ENCODE measurements at places on chromosomes 2 and 18. TPM values are rescaled to one million over a fixed set of nuclear protein-coding genes. Genes with fewer than 3 reads are reported as not detected.

DNA sequence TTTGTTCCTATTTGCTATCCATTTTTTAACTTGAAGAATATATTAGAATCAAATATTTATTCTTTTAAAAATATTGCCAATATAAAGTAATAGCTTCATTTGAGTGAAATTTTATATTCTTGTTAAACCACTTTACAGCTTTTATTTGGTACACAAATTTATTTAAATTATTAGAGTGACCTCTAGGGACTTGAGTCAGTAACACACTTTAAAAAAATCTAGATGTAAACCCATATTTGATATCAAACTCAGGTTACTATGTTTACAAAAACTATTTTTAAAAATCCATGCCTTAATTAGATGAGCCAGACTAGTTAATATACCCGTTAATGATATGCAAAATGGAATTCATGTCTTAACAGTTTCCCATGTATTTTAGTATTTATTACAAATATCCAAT, 134.6 kb downstream of the MAP4K4 start:
- peak; percentile 43 for DNase-seq

GRCh38 chr2:25699216-25699615, 25.8 kb upstream of the DTNB start:
- no peak for DNase-seq

GRCh38 chr2:81283081-81283480, 978.5 kb upstream of the LRRTM1 start:
- DNase-seq, result no peak

GRCh38 chr2:15313657-15314056, 247.5 kb downstream of the NBAS start:
- peak; percentile 52 for DNase-seq

DNA sequence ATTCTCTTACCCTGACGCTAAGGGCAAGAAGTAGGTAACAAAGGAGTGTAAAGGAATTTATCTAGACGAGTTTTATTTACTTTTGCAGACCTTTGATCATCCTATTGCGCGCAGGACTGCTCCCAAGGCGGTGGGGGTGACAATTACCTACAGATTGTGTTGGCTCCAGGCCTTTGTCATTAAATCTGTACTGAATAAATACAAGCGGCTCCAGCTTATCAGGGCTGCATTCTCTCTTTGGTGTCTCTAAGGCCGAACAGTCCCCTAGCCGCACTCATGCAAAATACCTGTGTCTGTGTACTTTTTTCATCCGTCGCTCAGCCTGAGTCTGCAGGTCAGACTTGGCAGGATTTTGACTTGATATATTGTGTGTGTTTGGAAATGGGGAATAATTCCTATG, 57.9 kb upstream of the DYSF start:
- no peak for DNase-seq

GRCh38 chr2:27723372-27724144, 48.0 kb upstream of the MRPL33 start:
- DNase-seq, result peak; percentile 82

DNA sequence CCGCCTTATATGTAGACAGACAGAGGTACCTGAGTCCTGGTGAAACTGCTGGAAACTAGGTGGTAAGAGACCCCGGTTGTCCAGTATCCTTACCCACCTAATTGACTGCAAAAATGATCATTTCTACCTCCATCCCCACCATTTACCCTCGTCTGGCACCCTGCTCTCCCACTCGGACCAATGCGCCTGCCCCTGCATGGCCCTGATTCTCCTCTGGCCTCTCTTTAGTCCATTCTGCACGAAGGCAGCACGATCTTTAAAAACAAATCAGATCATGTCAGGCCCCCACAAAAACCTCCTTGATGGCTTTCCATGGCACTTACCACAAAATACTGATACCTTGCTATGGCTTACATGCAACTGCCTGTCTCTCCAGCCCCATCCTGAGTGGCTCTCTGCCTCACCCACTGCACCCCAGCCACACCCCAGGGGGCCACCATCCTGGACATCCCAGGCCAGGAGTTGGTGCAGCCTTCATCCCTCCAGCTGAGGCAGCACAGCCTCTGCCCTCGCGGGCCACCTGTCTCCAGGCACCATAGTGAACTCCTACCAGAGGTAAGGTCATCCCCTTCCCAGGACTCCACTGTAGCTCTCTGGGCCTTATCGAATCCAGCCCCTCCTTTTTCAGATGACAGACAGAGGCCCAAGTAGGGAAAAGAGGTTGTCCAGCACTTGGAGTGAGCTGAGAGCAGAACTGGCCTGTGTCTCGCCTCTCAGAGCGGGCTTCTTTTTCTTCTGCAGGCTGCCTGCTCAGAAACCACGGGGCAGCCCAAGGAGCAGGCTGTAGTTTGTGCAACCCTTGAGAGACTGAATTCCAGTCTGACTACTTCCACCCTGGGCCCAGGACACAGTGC, 12.3 kb upstream of the CIB4 start:
- no peak for DNase-seq

GRCh38 chr2:46010925-46011490, 286.2 kb upstream of the EPAS1 start:
- peak; percentile 76 for DNase-seq

DNA sequence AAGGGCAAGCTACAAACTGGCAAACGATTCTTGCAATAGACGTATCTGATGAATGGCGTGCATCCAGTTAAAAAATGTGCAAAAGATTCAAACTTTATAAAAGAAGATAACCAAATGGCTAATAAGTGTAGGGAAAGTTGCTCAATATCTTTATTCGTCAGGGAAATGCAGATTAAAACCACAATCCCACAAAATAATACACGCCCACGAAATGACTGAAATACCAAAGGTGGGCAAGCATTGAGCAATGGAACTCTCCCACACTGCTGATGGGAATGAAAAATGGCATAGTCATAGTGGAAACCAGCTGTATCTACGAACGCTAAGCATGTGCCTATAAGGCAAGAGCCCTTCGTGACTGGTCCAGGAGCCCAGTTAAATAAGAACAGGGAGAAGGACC, 168.6 kb upstream of the SIX2 start:
- peak; percentile 100 for DNase-seq

- DNase-seq, result peak; percentile 52
Measured at GRCh38 chr2:19815746-19816145, 86.0 kb downstream of the TTC32 start.

CCBE1 gene
- total RNA-seq, result 16.2 TPM

TTN gene
- total RNA-seq, result 5.5 TPM

MEX3C gene
- total RNA-seq, result 44.2 TPM

CDH2 gene
- total RNA-seq, result 64.1 TPM

CSRNP3 gene
- total RNA-seq, result 3.4 TPM

GCG gene
- total RNA-seq, result not detected

DAW1 gene
- not detected for total RNA-seq
